ENCODE measurements at places on chromosomes 11 and 22.

DNA sequence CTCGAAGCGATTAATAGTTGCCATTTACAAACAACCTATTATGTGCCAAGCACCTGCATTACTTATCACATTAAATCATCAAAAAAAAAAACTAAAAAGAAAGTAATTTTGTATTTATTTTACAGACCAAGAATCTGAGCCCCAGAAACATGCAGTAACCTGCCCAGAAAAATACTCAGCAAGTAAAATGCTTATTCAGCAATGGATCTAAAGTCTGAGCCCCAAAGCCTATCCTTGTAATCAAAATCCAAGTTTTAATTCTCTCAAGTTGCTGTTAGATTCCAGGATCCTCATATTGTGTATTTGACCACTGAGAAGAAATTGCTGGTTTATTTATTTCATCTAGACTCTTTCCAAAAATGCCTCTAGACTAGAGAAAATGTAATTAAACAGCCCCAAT lies 783.3 kb upstream of the API5 start:
- no peak for DNase-seq

DNA sequence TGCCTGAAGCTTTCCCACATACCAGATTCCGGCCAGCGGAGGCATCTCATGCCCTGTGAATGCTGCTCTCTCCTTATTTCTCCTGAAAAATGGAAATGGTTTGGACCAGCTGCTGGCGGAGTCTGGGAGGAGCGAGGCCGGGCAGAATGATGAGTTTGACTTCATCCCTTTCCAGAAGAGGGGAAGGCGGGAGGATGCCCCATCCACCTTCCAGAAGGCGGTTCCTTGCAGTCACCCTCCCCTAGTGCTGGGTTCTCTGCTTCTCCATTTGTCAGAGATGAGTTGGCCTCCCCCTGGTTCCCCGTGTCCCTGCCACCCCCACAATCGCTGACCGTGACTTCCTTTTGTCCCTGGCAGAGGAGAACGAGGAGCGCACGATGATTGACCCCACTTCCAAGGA lies 75.6 kb downstream of the PARVB start:
- no peak for DNase-seq

DNA sequence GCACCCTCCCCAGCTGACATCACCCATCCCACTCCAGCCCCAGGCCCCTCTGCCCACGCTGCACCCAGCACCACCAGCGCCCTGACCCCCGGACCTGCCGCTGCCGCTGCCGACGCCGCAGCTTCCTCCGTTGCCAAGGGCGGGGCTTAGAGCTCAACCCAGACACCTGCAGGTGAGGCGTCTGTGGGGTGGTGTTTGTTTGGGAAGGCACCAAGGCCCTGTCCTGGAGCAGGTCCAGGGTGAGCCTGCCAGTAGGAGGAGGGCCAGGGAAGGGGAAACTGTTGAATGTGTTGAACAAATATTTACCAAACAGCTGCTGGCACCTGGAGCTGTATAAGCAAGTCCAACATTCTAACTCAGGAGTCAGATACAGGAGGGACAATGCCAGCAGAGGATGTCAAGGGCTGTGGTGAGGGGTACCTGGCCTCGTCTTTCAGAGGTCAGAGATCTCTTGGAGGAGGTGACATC lies 3.1 kb downstream of the VEGFB start:
- DNase-seq, result no peak

GRCh38 chr11:121067026-121067425 lies 34.0 kb upstream of the TECTA start:
- DNase-seq, result no peak

DNA sequence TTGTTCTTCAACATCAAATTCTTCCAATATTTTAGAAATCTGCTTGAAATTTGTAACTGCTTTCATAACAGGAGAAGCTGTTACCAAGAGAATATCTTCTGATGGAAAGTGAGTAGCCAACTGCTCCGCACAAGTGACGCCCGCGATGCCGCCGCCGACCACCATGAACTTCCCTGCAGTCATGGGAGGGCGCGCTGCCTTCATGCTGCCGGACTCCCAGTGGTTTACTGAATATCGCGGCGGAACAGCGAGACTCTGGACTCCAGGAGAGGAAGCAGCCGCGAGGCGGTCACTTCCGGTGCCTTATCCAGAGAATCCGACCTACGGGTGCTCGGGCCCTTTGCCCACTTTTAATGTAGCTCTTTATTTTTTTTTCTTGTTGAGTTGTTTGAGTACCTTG lies 190.6 kb downstream of the GUCY1A2 start:
- no peak for DNase-seq

GRCh38 chr22:20899827-20900423 lies 17.3 kb upstream of the CRKL start:
- no peak for DNase-seq

DNA sequence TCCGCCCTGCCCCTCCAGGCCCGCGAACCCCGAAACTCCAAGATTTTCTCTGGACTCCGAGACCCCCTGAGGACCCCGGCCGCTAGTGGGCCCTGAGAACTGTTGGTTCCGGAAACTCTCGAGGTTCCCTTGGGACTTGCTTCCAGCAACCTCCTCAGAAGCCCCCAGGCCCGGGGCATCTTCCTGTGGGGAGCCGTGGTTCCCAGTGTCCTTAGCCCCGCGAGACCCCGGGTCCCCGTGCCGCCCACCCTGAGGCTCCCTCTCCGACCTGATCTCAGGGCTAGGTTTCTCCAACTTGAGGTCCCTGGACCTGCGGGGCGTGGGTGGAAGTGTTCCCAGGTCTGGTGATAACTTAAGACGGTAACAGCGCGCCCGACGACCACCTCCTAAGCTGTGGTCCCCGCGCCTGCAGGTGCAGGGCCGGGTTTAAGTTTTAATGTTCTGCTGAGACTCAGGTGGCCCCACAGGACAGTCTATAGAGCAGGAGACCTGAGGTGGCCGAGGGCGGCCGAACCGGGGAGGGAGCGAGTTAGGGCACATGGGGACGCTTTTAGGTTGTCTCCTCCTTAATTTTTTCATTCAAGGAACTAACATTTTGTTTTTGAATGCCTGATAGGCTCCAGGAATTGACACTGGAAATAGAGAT lies 720 bp downstream of the FAM118A start:
- no peak for DNase-seq

- no peak for DNase-seq
These were observed 19.1 kb downstream of the ETS1 start for GRCh38 chr11:128568166-128568778.

DNA sequence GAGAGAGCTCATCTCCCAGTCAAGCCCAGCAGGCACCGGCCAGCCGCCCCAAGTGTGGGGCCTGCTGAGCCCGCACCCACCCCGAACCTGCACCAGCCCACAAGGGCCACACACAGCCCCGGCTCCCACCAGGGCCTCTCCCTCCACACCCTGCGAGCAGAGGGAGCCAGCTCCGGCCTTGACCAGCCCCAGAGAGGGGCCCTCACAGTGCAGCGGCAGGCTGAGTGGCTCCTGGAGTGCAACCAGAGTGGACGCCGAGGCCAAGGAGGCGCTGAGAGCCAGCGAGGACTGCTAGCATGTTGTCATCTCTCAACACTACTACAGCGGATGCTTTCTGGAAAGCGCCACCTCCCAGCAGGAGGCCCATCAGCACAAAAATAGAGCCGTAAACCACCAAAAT lies 10.9 kb downstream of the DEFB108B start:
- DNase-seq, result no peak

- DNase-seq, result no peak
These were observed 182.8 kb downstream of the C11orf87 start for GRCh38 chr11:109604481-109605400.

DNA sequence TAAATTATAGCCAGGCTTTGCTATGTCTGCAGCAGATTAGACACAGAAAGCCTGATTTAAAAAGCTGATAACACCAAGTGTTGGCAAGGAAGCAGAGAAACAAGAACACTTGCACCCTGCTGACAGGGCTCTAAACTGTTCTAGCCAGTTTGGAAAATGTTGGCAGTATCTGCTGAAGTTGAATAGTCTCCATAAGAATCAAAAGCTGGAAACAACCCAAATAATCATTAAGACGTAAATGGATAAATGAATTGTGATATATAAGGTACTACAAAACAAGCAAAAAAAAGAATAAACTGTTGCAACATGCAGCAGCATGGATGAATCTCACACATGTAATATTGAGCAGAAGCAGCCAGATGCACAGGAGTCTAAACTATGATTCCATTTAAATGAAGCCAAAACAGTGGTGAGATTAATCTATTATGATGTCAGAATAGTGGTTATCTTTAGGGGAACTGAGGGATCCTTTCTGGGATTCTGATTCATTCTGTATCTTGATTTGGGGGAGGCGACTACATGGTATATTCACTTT lies 40.4 kb upstream of the ADORA2A start:
- DNase-seq, result no peak

- DNase-seq, result no peak
These were observed 528.4 kb downstream of the TBC1D22A start for GRCh38 chr22:47290706-47291430.

GRCh38 chr11:33835143-33835878 lies 56.6 kb downstream of the LMO2 start:
- peak; percentile 84 for DNase-seq
